ENCODE measurements at places on chromosomes 7 and 10.

DNA sequence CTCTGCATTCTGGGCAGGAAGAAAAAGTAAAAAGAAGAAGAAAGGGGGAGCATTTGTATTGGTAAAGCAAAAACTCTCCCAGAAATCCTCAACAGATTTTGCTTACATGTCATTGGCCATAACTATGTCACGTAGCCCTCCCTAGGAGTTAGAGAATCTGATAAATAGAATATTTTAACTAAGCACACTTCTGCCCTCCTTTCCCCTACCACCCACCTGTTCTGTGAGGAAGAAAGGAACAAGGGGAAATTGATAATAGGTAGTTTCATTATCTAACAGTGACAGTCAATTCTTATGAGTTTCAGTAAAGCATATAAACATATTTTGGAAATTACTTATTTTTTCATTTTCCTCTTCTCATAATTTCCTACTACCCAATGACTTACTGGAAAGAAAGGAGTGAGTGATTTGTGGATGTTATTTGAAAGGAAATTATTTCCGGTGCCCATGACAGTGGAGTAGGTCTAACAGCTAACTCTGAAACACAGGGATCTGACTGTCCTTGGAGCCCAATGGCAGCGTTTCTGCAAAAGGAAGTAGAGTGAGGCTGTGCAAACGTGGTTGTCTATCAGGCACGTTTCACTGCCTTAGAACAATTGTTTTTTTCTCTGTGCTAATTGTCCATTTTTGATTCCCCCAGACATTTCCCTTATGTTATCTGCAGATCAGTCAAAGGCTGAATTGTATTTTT lies 128.6 kb upstream of the MDFIC start:
- no peak for DNase-seq

- no peak for DNase-seq
These were observed 25.2 kb upstream of the ZNF488 start for GRCh38 chr10:47409171-47409865.

- no peak for DNase-seq
These were observed 113.7 kb upstream of the ANKRD1 start for GRCh38 chr10:91034494-91035159.

GRCh38 chr10:89684604-89685003 lies 16.8 kb upstream of the KIF20B start:
- DNase-seq, result no peak

- DNase-seq, result no peak
These were observed 142.5 kb upstream of the TNS3 start for GRCh38 chr7:47724335-47724982.
